Stimulated activated effector memory CD8-positive, alpha-beta T cell treated with anti-CD3 and anti-CD28 coated beads, Interleukin-12 subunit alpha, Interleukin-12 subunit beta, amount 100 ng/mL, for 72 hours (primary cell): ENCODE measurements at places on chromosomes 4 and X.
A peak's percentile ranks its signal among the peaks of the same experiment; 100 is the strongest.

DNA sequence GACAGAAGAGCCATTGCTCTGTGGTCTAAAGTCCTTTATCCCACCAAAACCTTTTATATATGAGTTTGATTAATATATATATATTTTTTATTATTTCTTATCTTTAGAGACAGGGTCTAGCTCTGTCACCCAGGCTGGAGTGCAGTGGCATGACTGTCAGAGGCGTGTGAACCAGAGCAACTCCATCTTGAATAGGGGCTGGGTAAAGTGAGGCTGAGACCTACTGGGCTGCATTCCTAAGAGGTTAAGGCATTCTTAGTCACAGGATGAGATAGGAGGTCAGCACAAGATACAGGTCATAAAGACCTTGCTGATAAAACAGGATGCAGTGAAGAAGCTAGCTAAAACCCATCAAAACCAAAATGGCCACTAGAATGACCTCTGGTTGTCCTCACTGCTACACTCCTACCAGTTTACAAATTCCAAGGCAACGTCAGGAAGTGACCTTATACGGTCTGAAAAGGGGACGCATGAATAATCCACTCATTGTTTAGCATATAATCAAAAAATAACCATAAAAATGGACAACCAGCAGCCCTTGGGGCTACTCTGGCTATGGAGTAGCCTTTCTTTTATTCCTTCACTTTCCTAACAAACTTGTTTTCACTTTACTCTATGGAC, 10.5 kb downstream of the TBCK start:
- DNase-seq = no peak

GRCh38 chr4:67327245-67328017, 217.9 kb downstream of the CENPC start:
- DNase-seq = peak; percentile 50

DNA sequence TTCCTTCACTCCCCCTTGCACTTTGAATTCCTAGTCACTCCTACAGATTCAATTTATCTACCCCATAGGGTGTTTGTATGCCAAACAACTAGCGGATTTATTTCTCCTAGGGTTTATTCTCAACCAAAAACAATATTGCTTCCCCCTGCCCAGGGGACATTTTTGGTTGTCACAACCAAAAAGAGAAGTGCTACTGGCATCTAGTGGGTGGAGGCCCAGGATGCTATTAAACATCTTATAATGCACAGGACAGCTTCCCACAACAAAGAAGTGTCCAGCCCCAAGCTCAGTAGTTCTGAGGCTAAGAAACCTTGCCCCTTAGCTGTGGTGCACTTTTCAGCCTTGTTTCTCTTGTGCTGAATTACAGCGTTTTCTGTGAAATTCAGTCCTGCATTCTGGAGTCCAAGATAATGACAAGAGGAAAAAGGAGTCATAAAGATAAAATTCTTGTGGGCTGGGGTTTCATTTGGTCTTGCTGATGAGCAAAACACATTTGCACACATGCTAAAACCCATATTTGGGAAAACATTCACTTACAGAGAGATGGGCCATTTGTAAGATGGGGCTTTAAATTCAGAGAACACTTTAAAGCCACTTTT, 11.2 kb upstream of the SYTL4 start:
- DNase-seq = no peak

- DNase-seq = no peak
Observed at GRCh38 chr4:158170691-158171561, 1.9 kb downstream of the GASK1B start.

- no peak for DNase-seq
Observed at GRCh38 chr4:8587469-8588195, 4.9 kb upstream of the CPZ start.

DNA sequence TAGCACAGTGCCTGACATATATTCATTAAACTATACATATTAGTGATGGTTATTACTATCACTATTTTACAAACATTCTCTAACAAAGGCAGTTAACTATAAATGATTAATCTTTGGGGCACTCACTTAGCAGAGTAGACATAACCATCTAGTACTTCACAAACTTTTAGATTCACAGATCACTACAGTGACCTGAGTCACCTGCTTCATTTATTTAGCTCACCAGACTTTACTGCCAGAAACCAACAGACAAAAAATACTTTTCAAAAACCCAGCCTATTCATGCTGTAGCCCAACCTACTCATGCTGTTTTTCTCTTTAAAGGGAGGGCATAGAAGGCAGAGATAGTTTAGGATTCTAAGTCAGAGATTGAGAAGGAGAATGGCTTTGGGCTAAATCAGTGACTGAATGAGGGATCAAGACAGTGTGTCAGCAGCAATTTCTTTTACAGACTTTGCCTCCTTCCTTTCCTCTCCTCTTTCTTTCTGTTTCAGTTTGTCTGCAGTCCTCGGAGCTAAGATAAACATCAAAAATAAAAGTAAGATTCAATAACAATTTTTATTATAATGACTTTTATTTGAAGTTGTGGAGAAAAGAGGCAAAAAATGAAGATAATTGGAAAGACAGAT, 34.7 kb upstream of the PDE5A start:
- DNase-seq = no peak
